ENCODE measurements at places on chromosomes 5 and 9. TPM values are rescaled to one million over a fixed set of nuclear protein-coding genes. Genes with fewer than 3 reads are reported as not detected.

DNA sequence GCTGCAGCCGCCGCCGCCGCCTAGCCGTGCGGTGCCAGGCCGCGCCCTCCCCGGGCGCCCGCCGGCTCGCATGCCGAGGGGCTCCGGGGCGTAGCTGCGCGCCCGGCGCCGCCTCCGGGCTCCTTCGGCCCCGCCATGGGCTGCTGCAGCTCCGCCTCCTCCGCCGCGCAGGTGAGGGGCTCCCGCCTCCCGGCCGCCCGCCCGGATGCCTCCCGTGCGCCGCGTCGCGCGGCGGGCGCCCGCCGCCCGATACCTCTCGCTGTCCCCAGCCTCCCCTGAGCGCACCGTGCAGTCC is 230 bp downstream of the SLC44A1 start:
- DNase-seq = no peak

GRCh38 chr5:56375011-56375410 is 141.9 kb upstream of the ANKRD55 start:
- DNase-seq = no peak

DNA sequence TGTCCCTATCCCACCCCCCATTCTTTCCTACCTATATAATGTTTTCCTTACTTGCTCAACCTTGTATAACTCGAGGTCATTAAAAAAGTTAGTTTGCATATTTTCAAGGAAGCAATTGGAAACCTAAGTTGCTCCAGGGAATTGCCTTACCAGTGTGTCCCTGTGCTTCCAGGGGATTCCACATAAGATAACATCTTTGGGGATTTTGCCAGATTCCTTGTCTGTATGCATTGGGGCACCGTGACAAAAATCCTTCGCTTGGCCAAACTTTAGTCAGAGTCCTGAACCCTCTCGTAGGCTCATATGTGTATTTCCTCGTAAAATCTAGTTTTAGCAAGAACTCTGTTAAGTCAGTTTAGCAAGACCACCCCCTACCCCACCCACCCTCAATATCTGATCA is 14.7 kb upstream of the OSMR start:
- no peak for DNase-seq

GRCh38 chr9:38257626-38258215 is 134.8 kb upstream of the ALDH1B1 start:
- no peak for DNase-seq

DNA sequence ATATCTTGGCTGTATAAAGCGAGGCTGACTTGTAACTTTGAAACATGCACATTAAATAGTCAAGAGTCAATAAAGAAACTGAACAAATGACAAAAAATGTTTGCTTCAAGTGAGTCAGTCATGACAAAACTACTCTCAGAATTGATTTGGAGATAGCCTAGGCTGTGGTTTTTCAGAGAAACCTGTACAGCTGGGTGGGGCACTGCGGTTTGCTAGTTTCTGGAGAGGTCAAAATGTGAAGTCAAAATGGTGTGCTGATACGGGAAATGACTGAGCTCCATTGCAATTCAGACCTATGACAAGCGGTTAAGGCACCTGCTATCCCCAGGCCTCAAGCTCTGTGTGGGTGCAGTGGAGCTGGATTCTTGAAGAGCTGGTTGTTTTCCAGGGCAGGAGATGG is 10.3 kb upstream of the CD180 start:
- no peak for DNase-seq

DNA sequence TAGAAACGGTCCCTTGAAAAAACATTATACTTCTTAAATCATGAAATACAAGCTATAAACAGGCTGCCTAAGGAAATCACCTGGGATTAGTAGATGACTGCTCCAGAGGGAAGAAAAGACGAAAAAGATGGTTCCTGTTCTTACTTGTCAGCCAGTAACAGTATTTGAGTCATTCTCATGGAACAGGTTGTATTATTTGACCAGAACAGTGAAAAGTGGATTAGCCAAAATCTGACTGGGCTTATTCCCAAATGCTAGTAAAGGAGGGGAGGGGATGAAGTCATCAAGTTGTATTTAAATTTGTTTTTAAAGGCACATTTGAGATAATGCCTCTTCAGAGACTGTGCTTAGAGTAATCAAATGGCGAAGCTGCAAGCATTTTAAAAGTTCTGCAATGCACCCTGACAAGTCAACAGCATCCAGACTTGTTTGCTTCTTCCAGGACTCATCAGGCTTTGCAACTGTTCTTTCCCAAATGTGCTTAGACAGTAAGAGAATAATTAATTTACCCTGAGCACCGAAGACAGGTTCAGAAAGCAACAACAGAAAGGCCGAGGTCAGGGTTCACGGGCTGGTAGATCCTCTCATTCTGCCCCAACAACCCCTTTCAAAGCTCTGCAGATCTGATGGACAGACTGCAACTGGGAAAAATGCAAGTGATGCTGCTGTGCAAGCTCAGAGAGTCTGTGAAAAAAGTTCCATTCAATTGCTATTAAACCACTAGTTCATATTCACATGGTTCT is 800.6 kb downstream of the KCTD16 start:
- no peak for DNase-seq

DNA sequence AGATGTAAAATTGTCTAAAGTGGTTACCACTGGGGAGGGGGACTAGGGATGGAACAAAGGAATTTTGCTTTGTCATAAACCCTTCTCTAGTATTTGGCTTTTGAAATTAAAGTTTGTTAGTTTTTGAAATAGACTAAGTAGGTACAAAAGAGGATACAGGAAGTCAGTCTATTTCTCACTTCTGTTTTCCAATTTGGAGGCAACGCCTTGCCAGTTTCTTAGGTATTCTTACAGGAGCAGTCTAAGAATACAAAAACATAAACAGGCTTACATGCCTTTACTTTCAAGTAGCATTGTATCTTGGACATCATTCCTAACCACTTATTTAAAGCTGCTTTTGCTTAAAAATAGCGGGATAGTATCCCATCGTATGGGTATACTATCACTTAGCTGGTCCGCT is 34.4 kb downstream of the ALG2 start:
- no peak for DNase-seq

GRCh38 chr5:138648841-138649240 is 73.6 kb upstream of the HSPA9 start:
- DNase-seq = no peak

- DNase-seq = no peak
Measured at GRCh38 chr5:88666761-88667495, 216.1 kb downstream of the MEF2C start.

- DNase-seq = peak; percentile 43
Measured at GRCh38 chr5:76787237-76787636, 31.6 kb upstream of the F2RL1 start.

GRCh38 chr5:74641735-74642542 is 1.4 kb upstream of the ENC1 start:
- DNase-seq = peak; percentile 22

DNA sequence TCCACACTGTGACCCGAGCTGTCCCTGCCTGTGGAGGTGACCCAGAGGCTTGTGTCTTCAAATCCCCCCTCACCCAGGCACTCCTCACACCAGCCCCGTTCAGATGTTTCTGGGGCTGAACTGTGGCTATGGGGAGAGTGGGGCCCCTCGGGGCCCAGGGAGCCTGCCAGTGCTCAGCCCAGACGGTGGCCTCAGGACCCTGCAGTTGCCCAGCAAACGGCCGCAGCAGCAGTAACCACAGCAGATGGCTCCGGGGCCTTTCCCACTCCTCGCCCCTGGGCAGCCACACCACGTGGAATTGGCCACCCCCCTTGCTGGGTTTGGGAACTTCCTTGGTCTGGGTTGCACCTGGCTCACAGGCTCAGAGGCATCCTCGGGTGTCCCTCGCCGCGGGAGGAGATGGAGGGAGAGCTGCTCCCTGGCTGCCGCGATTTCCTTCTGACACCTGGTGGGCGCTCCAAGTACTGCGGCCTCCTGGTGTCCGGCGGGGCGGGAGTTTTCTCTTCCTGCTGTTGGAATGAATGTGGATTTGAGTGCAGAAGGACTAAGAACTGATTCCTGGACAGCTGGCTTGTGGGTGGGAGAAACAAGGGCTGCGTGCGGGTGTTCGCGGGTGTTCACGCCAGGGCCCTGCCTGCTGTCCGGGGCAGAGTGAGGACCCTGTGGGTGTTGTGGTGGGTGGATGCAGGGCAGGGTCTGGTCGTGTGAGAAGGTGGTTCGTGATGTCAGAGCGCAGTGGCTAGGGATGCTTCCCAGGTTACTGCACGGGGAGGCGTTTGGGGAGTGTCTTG is 97.5 kb downstream of the COL5A1 start:
- peak; percentile 81 for DNase-seq

PDGFRB gene
- 133 TPM for total RNA-seq

WDR38 gene
- not detected for total RNA-seq

SNCB gene
- not detected for total RNA-seq

TMEM232 gene
- not detected for total RNA-seq

C7 gene
- total RNA-seq = 293 TPM

SPINK7 gene
- total RNA-seq = not detected

Data from uterus (tissue), 4 donors.